ENCODE measurements at places on chromosomes 1 and 21.

DNA sequence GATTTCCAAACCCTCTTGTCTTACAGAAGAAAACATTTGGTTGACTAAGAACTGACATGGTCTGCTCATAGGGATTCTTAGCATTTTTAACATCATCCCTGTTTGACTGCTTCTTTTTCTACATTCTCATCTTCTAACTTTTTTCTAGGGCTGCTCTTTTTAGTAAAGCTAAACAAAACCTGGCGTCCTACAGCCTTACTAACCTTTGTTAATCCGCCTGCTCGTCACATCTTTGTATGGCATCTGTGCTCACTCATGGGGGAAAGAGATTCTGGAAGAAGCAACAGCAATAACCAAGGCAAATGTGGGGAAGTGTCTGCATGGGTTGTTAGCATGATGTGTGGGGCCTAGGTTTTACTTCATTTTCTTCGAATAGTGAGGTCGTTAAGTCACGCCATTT, 92.0 kb downstream of the KIF1B start:
- no peak for DNase-seq

GRCh38 chr1:160662910-160663309, 16.1 kb upstream of the SLAMF1 start:
- DNase-seq, result no peak

GRCh38 chr1:237578540-237578939, 312.2 kb downstream of the ZP4 start:
- DNase-seq, result no peak

DNA sequence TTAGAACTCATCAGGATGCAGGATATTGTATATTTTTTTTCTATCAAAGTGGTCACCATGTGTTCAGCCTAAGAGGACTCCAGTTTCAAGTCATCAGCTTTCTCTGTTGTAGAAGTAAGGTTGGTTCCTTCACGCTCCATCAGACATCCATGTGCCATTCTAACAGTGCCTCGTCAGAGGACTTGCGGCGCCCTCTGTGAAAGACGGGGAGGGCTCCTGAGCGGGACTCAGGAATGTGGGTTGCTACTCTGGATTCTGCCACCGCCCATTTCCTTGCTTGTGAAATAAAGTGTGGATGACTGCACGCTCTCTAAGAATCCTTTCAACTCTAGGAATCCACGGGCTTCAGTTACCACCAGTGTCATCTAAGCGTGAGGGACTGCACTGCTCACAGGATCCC, 593.5 kb downstream of the KIF26B start:
- DNase-seq, result peak; percentile 18

- DNase-seq, result no peak
These were observed 37.6 kb downstream of the MTARC1 start for GRCh38 chr1:220824031-220824989.

GRCh38 chr1:154176337-154176736, 15.6 kb downstream of the TPM3 start:
- no peak for DNase-seq
